ENCODE measurements at places on chromosomes 3 and 15.

- no peak for DNase-seq
These were observed 9.5 kb downstream of the GORASP1 start for GRCh38 chr3:39097716-39098472.

- DNase-seq = no peak
These were observed 76.4 kb upstream of the MFGE8 start for GRCh38 chr15:88989578-88989977.

DNA sequence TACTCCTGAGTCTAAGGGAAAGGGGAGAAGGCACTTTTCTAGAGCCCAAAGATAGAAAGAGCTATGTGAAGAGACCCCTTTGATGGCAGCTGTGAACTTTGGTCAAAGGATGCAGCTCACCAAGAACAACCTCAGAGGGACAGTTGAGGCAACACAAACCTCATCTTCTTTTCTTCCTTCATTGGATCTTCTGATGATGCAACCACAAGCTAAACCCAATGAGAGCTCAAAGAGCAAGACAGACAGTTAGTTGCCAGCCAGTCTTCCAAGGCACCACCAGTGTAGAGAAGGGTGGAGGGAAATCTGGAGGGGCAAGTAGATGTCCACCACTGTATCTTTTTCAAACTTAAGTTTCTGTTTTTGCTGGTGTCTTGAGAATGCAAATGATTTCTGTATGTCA, 10.4 kb upstream of the MNS1 start:
- no peak for DNase-seq

DNA sequence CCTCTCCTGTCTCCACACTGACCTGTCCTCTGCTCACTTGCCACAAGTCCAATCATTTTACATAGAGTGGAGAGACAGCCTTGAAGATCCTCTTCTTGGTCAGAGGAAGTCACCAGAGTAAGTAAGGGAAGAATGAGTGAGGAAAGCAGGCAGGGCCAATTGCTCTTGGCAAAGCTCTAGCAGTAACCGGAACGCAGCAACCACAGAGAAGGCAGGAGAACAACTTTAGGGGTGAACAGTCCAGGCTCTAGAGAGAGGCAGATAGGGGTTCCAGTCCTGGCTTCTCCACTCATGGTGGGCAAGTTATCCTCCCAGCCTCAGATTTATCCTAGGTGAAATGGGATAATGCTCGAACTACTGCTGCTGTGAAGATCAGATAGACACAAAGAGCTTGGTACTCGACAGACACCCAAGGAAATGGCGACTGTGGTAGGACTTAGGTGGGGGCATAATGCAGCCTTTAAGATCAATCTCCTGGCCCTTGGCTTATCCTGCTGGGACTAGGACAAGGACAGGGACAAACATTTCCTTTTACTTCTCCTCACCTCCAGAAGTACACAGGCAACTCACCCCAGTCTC, 1.2 kb upstream of the ADAMTSL3 start:
- no peak for DNase-seq

DNA sequence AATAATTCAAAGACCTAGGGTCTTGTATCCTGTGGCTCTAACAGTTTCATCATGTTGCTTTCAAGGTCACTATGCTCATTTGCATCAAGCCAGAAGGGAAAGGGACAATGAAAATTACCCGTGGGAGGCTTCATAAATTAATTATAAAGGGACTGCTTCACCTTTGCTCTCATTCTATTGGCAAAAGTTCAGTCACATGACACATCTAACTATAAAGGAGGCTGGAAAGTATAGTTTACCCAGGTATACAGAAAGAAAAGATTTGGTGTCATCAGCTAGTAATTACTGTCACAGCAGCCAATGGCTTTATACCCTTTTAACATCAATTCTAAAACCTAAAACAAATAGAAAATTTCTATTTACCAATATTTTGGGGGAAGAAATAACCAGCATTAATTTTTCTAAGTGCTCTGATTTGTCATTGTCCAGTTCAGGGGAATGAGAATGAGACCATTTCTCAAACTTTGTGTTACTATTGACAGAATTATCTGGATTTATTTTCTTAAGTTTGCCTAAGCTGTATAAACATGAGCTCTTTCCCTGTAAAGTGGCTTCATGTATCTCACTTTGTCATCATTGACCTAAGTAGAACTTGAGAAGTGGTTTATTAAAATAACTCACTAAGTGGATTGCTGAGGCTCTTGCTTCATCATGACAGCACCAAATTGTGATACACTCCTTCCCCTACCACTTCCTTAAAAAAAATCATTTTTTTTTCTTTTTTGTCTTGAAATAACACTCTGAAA, 257.7 kb upstream of the PEX5L start:
- DNase-seq = no peak

- DNase-seq = no peak
These were observed 75.7 kb upstream of the PRR23C start for GRCh38 chr3:139120086-139121056.

- no peak for DNase-seq
These were observed 31.4 kb downstream of the GTF2E1 start for GRCh38 chr3:120773932-120774331.

DNA sequence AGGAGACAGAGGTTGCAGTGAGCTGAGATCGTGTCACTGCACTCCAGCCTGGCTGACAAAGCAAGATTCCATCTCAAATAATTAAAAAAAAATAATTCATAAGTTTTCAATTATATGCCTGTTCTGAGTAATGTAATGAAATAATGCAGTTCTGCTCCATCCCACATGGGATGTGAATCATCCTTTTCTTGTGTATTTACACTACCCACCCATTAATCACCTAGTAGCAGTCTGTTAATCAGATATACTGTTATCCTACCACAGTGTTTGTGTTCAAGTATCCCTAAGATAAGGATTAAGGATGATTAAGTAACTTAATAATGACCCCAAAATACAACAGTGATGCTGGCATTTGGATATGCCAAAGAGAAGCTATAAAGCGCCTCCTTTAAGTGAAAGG, 38.8 kb downstream of the PIGB start:
- DNase-seq = no peak

GRCh38 chr3:65901226-65901625, 137.5 kb downstream of the MAGI1 start:
- no peak for DNase-seq

DNA sequence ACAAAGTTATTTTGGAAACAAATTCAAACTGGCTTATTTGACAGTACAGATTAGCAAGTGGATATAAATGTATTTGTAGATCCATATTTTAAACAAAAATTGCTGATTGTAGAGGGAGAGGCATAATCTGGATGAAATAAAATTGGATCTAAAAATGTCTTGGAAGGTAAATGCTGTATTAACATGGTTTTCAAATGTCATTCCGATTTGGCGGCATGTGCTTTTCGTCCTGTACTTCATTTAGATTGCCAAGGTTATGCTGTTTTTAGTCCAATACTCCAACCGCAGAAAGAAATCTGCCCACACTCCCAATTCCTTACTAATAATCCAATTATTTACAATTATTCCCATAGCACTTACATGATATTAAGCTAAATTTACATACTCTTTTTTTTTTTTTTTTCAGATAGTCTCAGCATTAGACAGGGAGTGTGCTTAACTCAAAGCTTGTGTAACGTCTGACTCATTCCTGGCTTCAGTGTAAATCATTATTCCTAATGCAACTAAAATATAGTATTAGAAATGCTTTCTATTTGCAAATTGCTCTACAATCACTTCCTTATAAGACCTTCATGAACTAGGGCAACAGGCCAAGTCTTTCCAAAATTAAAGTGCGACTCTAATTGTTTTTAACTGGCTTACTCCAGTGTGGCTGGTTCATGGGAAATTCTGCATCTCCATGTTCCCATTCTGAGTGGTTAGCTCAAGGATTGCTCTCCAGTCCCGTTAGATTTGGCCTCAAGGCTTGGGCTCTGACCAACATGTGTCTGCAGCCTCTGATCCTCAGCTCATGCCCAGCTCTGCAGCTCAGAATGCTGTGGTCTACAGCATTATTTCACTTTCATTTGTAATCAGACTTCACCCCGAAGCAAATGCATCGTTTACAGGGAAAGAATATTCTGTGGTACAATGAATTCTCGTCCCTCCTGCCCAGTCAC, 103.9 kb downstream of the FBN1 start:
- no peak for DNase-seq

All from activated CD4-positive, alpha-beta memory T cell treated with anti-CD3 and anti-CD28 coated beads, Interleukin-2, amount 10 ng/mL, durations not matched to agents 7 days and 5 days (primary cell).